ENCODE measurements at places on chromosomes 5 and 9.

DNA sequence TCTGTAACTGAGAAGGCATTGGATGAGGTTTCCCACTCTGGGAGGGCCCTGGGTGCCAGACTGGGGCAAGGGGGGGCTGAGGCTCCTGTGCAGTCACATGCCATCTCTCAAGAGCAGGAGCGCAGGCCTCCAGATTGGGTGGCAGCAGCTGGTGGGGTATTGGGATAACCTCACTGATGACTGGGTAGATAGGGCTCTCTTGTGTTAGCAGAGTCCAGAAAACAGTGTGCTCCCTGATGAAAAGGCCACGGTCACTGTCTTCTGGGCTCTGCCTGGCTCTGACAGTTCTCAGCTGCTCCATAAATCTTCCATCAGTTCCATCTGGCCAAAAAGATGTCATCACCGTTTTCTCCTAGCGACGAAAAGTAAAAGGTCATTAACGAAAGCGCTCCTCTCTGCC lies 21.8 kb upstream of the NKX2-5 start:
- DNase-seq = no peak

DNA sequence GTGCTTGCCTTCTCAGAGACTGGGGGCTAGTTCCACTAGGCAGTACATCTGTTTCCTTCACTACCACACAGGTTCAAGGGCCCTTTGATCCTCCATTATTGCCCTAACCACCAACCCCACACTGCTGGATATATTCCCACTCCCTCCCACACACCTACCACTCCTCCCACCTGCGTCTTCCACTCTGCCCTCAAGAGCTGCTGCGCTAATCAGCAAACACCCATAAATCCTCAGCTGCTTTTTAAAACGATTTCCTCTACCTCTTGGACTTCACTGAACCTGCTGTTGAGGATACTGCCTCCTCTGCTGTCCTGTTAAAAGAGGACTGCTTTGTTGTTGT lies 120.9 kb downstream of the MAPKAP1 start:
- DNase-seq = no peak

GRCh38 chr9:76528056-76528455 lies 69.1 kb downstream of the GCNT1 start:
- no peak for DNase-seq

DNA sequence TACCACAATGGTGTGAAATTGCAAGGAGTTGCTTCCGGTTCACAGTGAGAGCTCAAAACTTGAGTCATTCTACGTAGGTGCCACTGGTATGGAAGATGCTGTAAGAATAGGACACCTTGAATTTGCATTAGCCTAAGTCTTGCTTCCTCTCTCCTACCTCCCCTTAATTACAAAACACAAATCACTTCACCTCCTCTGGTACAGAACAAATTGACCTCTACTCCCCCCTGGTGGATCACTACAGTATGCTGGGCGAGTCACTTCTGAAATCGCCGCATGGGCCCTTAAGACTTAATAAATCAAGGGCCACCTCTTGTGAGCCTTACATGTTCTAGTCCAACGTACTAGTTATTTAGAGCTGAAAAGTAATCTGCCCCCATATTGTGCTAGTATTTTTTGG lies 145.3 kb upstream of the SMARCA2 start:
- no peak for DNase-seq

GRCh38 chr9:33044677-33045282 lies 19.7 kb downstream of the DNAJA1 start:
- no peak for DNase-seq

DNA sequence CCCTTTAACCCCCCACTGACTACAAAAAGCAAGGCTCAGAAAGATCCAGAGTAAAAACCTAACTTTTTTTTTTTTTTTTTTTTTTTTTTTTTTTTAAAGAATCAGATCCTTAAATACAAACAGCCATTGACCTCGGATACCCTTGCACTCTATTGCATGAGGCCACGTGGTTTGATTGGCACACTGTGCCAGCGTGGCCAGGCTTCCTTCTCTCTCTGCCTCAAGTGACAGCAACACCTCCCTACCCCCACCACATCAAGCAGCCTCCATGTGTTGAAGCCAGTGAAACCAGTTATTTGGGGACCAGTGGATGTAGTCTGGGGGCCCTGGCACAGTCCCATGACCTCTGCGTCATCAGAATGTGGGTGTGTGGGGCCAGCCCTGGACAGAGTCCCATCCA lies 71.4 kb downstream of the OTULIN start:
- DNase-seq = no peak

DNA sequence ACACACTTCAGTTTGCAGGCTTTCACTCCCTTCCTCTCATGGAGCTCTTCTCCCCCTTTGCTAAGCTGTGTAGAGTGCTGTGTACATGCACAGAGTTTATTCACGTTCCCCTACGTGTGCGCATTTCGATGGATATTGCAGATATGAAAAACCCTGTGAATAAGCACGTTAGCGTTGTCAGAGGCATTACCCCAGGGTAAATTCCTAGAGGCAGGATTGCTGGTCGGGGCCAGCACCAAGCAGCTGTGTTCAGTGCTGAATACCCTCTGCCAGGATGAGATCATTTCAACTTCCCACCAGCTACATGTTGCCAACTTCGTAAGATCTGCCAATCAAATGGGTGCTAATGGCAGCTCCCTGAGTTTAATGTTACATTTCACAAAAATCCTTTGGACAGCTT lies 172.3 kb upstream of the PPP1R26 start:
- DNase-seq = no peak

DNA sequence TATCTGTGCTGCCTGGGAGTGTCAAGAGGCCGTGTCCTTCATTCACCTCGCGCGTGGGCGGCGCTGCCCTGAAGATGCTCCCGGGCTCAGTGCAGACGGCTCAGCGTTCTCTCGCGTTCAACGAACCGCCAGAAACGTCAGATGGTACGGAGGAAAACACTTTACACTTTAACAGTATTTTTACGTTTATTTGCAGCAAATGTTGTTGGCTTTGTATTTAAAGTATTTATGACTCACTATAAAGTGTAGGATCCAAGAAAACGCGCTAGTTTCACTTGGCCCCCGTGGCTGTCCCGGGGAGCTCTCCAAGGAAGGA lies 544 bp upstream of the ERCC6L2 start:
- peak; percentile 43 for DNase-seq

DNA sequence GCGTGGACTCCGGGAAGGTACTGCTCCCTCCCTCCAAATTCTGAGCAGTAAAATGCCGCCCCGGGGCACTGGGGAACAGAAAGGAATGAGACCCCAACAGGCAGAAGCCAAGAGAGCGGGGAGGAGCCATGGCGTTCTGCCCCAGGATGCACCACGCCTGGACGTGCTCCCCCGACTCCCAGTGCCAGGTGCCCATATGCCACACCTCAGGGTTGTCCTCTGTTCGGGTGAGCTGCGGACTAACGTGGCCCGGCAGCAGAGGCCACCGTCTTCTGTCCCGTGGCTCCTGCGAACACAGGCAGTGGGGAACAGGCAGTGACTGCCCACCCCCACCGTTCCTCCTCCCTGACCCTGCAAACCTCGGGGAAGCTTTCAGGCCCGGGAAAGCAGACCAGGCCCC lies 4.8 kb downstream of the SURF6 start:
- DNase-seq = no peak

DNA sequence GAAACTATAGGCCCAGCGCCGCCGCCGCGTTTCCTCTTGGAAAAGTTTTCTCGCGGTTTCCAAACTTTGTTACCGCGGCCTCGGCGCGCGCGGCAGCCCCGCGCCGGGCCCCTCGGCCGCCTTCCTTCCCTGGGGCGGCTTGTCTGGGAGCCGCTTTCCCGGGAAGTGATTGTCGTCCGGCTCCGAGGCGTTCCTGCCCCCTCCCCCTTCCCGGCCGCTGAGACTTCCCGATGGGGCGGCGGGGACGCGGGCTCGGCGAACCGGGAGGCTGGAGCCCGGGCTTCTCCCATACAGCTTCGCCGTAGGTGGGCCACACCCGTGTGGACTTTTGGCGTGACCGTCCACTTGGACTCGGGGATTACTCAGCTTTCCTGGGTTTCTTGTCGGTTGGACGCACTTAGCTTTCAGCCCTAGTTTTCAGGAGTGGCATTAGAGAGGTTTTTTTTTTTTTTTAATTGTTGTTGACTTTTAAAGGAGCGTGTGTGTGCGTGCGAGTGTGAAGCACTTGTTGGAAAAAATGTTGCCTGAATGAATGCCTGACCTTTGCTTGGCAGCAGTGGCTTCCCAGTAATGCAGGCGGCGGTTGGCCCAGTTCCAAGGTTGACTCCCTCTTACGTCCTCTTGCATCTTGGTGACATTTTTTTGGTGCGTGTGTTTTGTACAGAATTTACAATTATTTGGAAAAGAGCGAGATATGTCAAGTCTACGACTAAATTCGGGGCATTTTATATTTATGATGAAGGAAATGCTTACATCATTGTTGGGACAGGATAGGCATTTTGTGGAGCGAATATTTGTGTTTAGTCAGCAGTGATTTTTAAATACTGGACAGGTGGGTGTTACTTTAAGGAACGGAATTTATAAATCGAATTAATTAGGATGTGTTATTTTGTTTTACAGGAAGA lies 821 bp downstream of the CTNNA1 start:
- peak; percentile 23 for DNase-seq

DNA sequence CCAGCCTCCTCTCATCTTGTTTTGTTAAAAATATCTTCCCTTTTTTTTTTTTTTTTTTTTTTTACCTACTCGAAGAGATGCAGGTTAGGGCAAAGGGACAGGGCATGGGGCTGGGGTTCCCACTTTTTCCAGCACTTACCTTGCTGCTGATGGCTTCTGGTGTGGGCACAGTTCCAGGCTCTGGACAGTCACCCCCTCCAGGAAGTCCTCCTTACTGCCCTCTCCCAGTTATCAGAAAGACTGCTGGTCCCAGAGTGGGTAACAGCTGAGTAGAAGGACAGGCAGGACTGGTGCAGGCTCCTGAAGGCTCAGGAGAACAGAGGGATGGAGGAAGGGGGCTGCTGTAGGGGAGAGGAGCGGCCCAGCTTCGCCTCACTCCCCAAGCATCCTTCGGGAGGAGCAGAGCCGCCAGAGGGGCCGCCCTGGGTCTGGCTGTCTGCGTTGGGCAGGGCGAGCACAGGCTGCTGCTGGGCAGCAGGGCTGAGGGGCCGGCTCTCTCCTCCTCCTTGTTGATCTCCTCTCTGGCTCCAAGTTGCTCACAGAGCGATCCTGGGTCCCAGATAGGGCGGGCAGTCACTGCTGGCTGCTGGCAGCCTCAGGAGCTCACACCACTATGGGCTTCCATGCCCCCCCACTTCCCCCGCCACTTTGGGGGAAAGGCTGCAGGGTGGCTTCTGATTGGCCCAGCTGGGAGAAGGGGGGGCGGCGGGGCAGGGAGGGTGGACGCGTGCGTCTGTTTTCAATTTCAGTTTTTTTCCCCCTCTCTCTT lies at the start of gene PDGFRB:
PDGFRB (minus strand) TSS at position 588 of the 769 bp plus-strand sequence. CDS start 18,798 bp downstream, outside the sequence.
- DNase-seq = no peak

- DNase-seq = no peak
These were observed 97.1 kb upstream of the TBCA start for GRCh38 chr5:77873239-77873638.

DNA sequence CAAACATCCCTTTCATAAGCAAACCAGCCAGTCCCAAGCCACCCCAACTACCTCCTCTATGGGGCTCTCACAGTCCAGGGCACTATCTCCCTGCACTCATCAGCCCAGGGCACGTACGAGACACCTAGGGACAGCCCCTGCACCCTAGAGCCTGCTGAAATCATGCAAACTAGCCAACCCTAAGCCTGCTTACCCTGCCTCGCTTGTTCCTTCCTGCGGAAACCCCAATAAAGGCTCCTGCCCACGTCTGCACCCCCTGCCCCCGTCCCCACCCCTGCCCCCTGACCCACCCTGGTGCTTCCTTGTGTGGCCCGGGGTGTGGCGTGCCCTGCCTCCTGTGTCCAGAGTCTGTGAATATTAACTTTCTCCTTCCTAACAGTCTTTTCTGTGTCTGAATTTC lies 135.9 kb downstream of the GADD45G start:
- no peak for DNase-seq

- DNase-seq = no peak
These were observed 2.0 kb downstream of the PITX1 start for GRCh38 chr5:135031813-135032694.

DNA sequence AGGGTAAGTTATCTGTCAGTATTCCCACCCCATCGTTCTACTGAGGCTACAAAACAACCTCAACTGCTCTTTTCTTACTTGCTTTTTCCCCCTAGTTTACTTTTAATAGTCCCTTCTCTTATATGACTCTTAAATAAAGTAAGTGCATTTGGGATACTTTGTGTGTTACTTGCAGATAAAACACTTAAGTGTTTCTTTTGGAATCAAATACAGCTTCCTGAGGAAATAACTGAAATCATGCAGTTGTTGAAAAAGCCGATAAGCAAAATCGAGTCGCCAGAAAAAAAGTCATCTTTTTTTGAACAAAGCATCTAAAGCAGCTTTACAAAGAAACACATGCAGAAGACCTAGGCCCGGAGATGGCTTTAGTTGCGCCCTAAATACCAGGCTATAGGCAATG lies 53.5 kb upstream of the EPB41L4A start:
- DNase-seq = no peak

- no peak for DNase-seq
These were observed 24.8 kb downstream of the GRIA1 start for GRCh38 chr5:153515301-153515700.

- DNase-seq = no peak
These were observed 47.7 kb upstream of the TMC1 start for GRCh38 chr9:72473474-72474261.

DNA sequence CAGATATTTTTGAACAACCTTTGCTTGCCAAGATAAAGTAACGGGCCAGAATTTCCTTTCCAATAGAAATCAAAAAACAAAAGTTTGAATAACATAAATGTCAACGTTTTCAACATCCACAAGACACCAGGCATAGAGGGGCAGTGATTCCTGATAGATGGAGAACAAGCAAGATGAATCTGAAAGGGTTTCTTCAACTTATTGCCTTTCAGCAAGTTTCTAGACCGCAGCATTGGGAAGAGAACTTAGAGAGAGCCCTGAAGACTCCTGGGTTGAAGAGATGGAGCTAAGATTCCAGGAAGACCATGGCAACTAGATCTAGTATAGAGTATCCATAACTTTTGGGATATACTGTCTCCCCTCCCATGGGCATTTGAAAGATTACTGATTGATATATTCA lies 751.4 kb upstream of the CTNND2 start:
- DNase-seq = no peak

- no peak for DNase-seq
These were observed 301.8 kb upstream of the CDH6 start for GRCh38 chr5:30891660-30892059.

- DNase-seq = no peak
These were observed 301.1 kb downstream of the NR3C1 start for GRCh38 chr5:143102411-143102810.

- DNase-seq = no peak
These were observed 439.9 kb downstream of the BRINP1 start for GRCh38 chr9:118929287-118929686.
